ENCODE measurements at places on chromosomes 4 and X. TPM values are rescaled to one million over a fixed set of nuclear protein-coding genes. Genes with fewer than 3 reads are reported as not detected.

Gene SH2D1A
- total RNA-seq, result 0.52 TPM

Gene TBC1D8B
- 14.5 TPM for total RNA-seq

Gene F9
- not detected for total RNA-seq

Gene PCDH7
- total RNA-seq, result 3.3 TPM

Gene ANXA10
- total RNA-seq, result not detected

Gene ODAM
- not detected for total RNA-seq

Gene ATP8A1
- total RNA-seq, result 37.4 TPM

Gene GRPR
- 3.1 TPM for total RNA-seq

Gene ACOX3
- total RNA-seq, result 23.4 TPM

Gene CT83
- total RNA-seq, result not detected

Gene PWWP3B
- 9.6 TPM for total RNA-seq

Gene SRPK3
- not detected for total RNA-seq

Gene TRIM2
- total RNA-seq, result 42.0 TPM

Gene ITIH6
- not detected for total RNA-seq

All from body of pancreas (tissue), 4 donors.